ENCODE measurements at places on chromosomes 3 and 15. TPM values are rescaled to one million over a fixed set of nuclear protein-coding genes. Genes with fewer than 3 reads are reported as not detected.

SEMA3F gene
- total RNA-seq = 12.3 TPM

CYP1A2 gene
- total RNA-seq = not detected

CMSS1 gene
- total RNA-seq = 37.0 TPM

CAND2 gene
- 56.7 TPM for total RNA-seq

LEKR1 gene
- total RNA-seq = 0.78 TPM

SLC12A1 gene
- not detected for total RNA-seq

COLQ gene
- total RNA-seq = 1.7 TPM

GADL1 gene
- not detected for total RNA-seq

WDR93 gene
- total RNA-seq = not detected
